ENCODE measurements at places on chromosomes 1 and 21. TPM values are rescaled to one million over a fixed set of nuclear protein-coding genes. Genes with fewer than 3 reads are reported as not detected.

DNA sequence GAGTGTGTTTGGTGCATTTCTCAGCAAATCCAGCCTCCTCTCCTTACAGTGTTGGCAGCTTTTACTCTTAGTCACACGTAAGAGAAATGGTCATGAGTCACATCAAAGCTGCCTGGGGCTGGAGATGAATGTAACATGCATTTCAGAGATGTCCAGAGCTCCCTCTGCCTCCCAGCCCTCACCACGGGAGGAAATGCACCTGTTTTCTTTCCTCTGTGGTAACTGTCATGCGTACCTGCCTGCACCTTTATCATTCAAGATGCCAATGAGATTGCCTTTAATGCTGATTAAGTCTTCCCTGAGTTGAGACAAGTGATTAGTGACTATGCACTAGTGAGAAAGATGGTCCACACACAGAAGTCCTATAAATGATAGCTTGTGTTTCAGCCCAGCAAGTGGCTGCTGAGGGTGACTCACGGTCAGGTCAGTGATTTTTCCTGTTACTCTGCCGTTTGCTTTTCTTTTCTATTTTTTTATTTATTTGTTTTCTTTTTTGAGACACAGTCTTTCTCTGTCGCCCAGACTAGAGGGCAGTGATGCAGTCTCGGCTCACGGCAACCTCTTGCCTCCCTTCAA is 277.3 kb upstream of the FMN2 start:
- H3K27me3 ChIP-seq: peaks cover 30% of the 10 kb centered on the region
- H3K4me3 ChIP-seq: peak overlapping the region; percentile 45
- peaks cover 38% of the 10 kb centered on the region for H3K4me1 ChIP-seq
- H3K27ac ChIP-seq: peak overlapping the region; percentile 76
- H3K36me3 ChIP-seq: no peaks in the 10 kb centered on the region

- H3K27me3 ChIP-seq: peaks cover 44% of the 10 kb centered on the region
- DNase-seq: no peak
- H3K36me3 ChIP-seq: no peaks in the 10 kb centered on the region
- H3K27ac ChIP-seq: no peak overlapping the region
Measured at GRCh38 chr1:21670059-21670881, 1.1 kb upstream of the RAP1GAP start.

- H3K4me3 ChIP-seq: no peak overlapping the region
- no peak overlapping the region for H3K27ac ChIP-seq
- H3K4me1 ChIP-seq: peaks cover 5% of the 10 kb centered on the region
- no peak for DNase-seq
- no peaks in the 10 kb centered on the region for H3K36me3 ChIP-seq
Measured at GRCh38 chr21:46002841-46003574, 21.4 kb downstream of the COL6A1 start.

DNA sequence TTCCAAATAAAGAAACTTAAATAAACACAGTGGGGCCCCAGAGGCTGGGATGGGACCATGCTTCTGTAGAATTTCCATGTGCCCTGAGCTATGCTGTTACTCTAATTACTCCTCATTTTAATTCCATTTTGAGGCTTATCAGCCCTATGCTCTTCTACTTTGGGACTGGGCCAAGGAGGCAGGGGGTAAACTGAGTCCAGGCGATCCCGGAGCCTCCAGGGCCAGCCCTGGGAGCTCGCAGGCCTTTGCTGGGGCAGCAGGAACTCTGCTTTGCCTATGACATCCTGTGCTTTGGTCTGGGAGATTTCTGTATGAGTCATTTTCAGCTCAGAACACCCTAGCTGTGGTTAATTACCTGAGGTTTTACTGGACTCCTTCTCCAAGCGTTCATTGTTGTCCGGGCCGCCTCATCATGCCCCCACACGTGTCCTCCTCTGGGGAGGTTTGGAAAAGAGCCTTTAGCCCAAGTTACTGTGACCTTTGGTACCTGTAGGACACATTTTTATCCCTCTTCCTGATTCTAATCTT is 95.7 kb downstream of the RHOU start:
- no peaks in the 10 kb centered on the region for H3K36me3 ChIP-seq
- H3K27ac ChIP-seq: peak overlapping the region; percentile 33
- H3K4me1 ChIP-seq: peaks cover 44% of the 10 kb centered on the region
- no peak overlapping the region for H3K4me3 ChIP-seq
- H3K27me3 ChIP-seq: no peaks in the 10 kb centered on the region

The ARTN gene
- total RNA-seq: 7.2 TPM

- H3K4me1 ChIP-seq: no peaks in the 10 kb centered on the region
- no peaks in the 10 kb centered on the region for H3K36me3 ChIP-seq
- no peak overlapping the region for H3K27ac ChIP-seq
- no peak overlapping the region for H3K4me3 ChIP-seq
- no peak for DNase-seq
Measured at GRCh38 chr21:23837564-23837963, 1769.7 kb downstream of the MRPL39 start.

The CD1C gene
- total RNA-seq: not detected

The DCDC2B gene
- total RNA-seq: not detected

The EDN2 gene
- total RNA-seq: 1.0 TPM

- DNase-seq: no peak
- H3K27ac ChIP-seq: no peak overlapping the region
- H3K4me1 ChIP-seq: peaks cover 8% of the 10 kb centered on the region
- no peaks in the 10 kb centered on the region for H3K36me3 ChIP-seq
- peaks cover 28% of the 10 kb centered on the region for H3K27me3 ChIP-seq
Measured at GRCh38 chr1:48619539-48619938, 147.5 kb upstream of the SPATA6 start.

DNA sequence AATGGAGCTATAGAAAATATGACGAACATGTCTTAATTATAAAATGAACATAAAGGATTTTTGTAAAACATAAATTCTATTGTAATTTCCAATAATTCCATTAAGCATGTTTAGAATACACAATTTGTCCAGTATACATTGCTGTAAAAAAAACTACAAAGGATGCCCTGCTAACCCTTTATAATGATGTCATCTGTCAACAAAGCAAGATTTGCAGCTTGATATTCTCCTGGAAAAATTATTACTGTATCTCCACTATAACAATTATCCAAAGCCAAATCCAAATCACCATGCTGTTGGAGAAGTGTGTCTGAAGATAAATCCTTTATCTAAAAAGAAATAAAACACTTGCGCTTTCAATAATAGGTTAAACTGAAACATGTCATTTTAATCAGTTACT is 47.6 kb downstream of the SHCBP1L start:
- no peak overlapping the region for H3K4me3 ChIP-seq
- H3K27me3 ChIP-seq: no peaks in the 10 kb centered on the region
- H3K27ac ChIP-seq: no peak overlapping the region
- DNase-seq: no peak
- no peaks in the 10 kb centered on the region for H3K36me3 ChIP-seq

GRCh38 chr1:67685558-67686266 is 711 bp downstream of the GADD45A start:
- peak overlapping the region; percentile 99 for H3K4me3 ChIP-seq
- no peaks in the 10 kb centered on the region for H3K27me3 ChIP-seq
- DNase-seq: peak; percentile 76
- peaks cover 26% of the 10 kb centered on the region for H3K36me3 ChIP-seq
- peak overlapping the region; percentile 99 for H3K27ac ChIP-seq

DNA sequence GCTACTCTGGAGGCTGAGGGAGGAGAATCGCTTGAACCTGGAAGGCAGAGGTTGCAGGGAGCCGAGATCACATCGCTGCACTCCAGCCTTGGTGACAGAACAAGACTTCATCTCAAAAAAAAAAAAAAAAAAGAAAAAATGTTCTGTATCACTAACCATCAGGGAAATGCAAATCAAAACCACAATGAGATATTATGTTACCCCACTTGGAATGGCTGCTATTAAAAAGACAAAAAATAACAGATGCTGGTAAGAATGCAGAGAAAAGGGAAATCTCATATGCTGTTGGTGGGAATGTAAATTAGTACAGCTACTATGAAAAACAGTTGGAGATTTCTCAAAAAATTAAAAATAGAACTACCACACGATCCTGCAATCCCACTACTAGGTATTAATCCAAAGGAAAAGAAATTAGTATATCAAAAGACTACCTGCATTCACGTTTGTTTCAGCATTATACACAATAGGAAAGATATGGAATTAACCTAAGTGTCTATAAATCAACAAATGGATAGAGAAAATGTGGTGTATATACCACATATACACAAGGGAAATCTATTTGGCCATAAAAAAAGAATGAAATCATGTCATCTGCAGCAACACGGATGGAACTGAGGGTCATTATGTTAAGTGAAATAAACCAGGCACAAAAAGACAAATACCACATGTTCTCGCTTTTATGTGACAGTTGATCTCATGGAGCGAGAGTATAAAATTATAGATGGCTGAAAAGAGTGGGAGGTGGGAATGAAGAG is 62.6 kb downstream of the ABL2 start:
- no peak overlapping the region for H3K27ac ChIP-seq
- DNase-seq: no peak
- peaks cover 9% of the 10 kb centered on the region for H3K36me3 ChIP-seq
- H3K27me3 ChIP-seq: no peaks in the 10 kb centered on the region
- H3K4me3 ChIP-seq: no peak overlapping the region

DNA sequence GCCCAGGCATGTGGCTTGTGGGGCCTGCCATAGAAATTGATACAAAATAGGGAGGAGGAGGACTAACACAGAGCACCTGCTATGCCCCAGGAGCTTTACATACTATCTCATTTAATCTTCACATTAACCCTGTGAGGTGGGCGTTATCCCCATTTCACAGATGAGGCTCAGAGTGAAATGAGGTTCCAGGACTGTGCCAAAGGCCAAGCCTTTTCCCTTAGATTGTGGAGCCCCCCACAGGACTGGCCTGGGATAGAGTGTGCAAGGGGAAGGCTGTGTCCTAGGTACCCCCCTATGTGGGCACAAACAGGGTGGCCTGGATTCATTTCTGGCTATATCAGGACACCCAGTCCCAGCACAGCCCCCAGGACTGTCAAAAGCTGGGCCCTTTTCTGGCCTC is 2.2 kb upstream of the DDOST start:
- no peaks in the 10 kb centered on the region for H3K36me3 ChIP-seq
- H3K27me3 ChIP-seq: no peaks in the 10 kb centered on the region

- H3K4me1 ChIP-seq: peaks cover 17% of the 10 kb centered on the region
- H3K27ac ChIP-seq: no peak overlapping the region
- DNase-seq: no peak
- H3K27me3 ChIP-seq: no peaks in the 10 kb centered on the region
- no peaks in the 10 kb centered on the region for H3K36me3 ChIP-seq
- H3K4me3 ChIP-seq: no peak overlapping the region
Measured at GRCh38 chr1:118123116-118123839, 61.8 kb downstream of the SPAG17 start.

DNA sequence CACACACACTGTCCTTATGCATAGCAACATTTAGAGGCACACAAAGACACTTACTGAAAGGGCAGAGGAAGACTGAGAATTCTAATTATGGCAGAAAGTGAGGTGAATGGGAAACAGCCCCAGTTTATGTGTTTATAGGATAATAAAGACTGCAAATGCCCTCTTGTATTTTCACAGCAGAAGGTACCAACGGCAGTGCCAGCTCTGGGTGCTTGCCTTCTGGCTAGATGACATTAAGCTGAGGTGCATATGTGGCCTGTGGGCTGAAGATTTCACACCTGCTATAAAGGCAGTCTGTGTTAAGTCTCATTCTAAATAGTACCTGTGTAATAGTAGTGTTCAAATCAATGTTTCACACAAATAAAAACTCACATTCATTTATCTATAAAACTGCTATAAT is 347.2 kb upstream of the ZRANB2 start:
- no peak overlapping the region for H3K27ac ChIP-seq
- no peaks in the 10 kb centered on the region for H3K27me3 ChIP-seq
- no peaks in the 10 kb centered on the region for H3K4me1 ChIP-seq

- H3K36me3 ChIP-seq: no peaks in the 10 kb centered on the region
- no peaks in the 10 kb centered on the region for H3K4me1 ChIP-seq
- DNase-seq: peak; percentile 37
- peaks cover 41% of the 10 kb centered on the region for H3K27me3 ChIP-seq
- H3K27ac ChIP-seq: no peak overlapping the region
- H3K4me3 ChIP-seq: no peak overlapping the region
Measured at GRCh38 chr1:4976859-4977440, 322.5 kb downstream of the AJAP1 start.

- peaks cover 6% of the 10 kb centered on the region for H3K27me3 ChIP-seq
- DNase-seq: peak; percentile 79
- no peak overlapping the region for H3K27ac ChIP-seq
- H3K4me1 ChIP-seq: no peaks in the 10 kb centered on the region
Measured at GRCh38 chr1:162847839-162848453, 13.0 kb downstream of the CCDC190 start.

GRCh38 chr21:34343347-34343746 is 20.5 kb upstream of the KCNE2 start:
- peaks cover 3% of the 10 kb centered on the region for H3K36me3 ChIP-seq
- H3K4me1 ChIP-seq: peaks cover 30% of the 10 kb centered on the region
- H3K27me3 ChIP-seq: peaks cover 4% of the 10 kb centered on the region
- no peak overlapping the region for H3K27ac ChIP-seq
- DNase-seq: no peak

GRCh38 chr21:24976238-24976637 is 631.0 kb downstream of the MRPL39 start:
- no peaks in the 10 kb centered on the region for H3K36me3 ChIP-seq
- H3K4me1 ChIP-seq: no peaks in the 10 kb centered on the region
- H3K4me3 ChIP-seq: no peak overlapping the region
- no peak overlapping the region for H3K27ac ChIP-seq

- H3K4me3 ChIP-seq: peak overlapping the region; percentile 39
- H3K4me1 ChIP-seq: peaks cover 16% of the 10 kb centered on the region
- H3K27me3 ChIP-seq: no peaks in the 10 kb centered on the region
- DNase-seq: no peak
- H3K27ac ChIP-seq: peak overlapping the region; percentile 32
- H3K36me3 ChIP-seq: no peaks in the 10 kb centered on the region
Measured at GRCh38 chr1:65979136-65980044, 186.7 kb downstream of the PDE4B start.

- H3K27me3 ChIP-seq: no peaks in the 10 kb centered on the region
- no peak overlapping the region for H3K4me3 ChIP-seq
- DNase-seq: no peak
- peaks cover 22% of the 10 kb centered on the region for H3K4me1 ChIP-seq
- H3K27ac ChIP-seq: no peak overlapping the region
- H3K36me3 ChIP-seq: no peaks in the 10 kb centered on the region
Measured at GRCh38 chr21:42396799-42397745, 1.2 kb upstream of the TMPRSS3 start.

The IFNLR1 gene
- 19.9 TPM for total RNA-seq

DNA sequence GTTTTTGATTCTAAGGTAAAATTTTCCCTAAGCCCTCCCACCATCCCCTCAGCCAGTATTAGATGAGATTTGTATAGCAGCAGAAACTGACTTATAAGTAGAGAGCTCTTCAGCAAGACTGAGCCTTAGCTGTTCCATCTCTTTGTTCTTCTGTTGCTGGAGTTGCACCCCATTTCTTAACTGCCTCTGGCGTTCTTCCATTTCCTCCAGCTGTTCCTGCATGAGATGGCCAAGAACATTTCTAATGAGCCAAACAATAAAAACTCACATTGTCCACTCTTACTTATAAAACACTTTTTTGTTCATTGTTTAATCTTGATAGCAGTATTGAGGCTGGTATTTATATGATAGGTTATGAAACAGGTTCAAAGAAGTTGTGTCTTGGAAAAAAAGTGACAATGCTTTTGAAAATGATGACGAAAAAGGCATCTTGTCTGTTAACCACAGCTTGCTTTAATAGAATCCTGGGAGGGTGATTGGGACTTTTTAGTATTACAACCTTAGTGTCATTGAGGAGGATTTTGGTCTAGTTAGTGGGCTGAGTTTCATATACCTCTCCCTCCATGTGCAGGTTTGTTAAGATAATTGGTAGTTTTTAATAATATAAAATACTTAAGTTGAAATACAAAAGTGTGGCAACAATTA is 18.3 kb downstream of the SYNC start:
- H3K27ac ChIP-seq: peak overlapping the region; percentile 13
- DNase-seq: no peak
- H3K36me3 ChIP-seq: peaks cover 34% of the 10 kb centered on the region

- H3K27ac ChIP-seq: peak overlapping the region; percentile 55
- H3K4me1 ChIP-seq: peaks cover 20% of the 10 kb centered on the region
- H3K4me3 ChIP-seq: peak overlapping the region; percentile 12
- peaks cover 23% of the 10 kb centered on the region for H3K27me3 ChIP-seq
Measured at GRCh38 chr1:24189528-24189927, 2.4 kb upstream of the IFNLR1 start.

The IFI16 gene
- total RNA-seq: 10.6 TPM

The SLC16A4 gene
- total RNA-seq: 2.0 TPM

The PRMT6 gene
- total RNA-seq: 31.4 TPM
